ENCODE measurements at places on chromosomes 2 and 18. TPM values are rescaled to one million over a fixed set of nuclear protein-coding genes. Genes with fewer than 3 reads are reported as not detected.

DNA sequence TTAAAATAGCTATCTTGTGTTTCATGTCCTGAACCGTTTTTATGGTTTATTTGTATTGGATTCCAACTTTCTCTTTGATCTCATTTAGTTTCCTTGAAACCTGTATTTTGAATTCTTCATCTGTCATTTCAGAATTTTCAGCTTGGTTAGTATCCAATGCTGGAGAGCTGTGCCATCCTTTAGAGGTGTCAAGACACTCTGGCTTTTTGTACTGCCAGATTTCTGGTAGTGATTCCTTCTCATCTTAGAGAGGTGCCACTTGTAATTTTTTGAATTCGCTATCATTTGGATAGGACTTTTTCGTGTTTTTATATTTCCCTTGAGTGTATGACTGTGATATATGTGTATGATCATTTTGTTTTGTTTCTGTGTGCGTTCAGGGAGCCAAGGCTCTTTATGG is 591.4 kb downstream of the ADCYAP1 start:
- no peak for DNase-seq

GRCh38 chr2:75737961-75738360 is 27.2 kb upstream of the GCFC2 start:
- DNase-seq, result no peak

- no peak for DNase-seq
These were observed 41.3 kb downstream of the VSNL1 start for GRCh38 chr2:17581831-17582230.

DNA sequence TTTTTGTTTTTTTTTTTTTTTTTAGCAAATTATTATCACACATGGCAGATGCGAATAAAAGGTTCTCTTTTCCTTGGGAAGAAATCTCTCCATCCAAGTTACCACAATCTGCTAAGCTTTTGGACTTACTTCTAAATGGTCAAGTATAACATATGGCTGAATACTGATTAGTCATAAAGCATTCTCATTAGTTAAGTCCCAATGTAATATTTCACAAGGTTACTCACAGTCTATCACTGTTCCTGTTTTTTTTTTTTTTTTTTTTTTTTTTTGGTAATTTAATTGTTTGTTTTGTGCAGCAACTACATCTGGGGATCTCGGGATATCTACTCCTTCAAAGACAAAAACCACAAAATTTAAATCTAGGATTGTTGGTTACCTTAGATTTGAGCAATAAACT is 771.7 kb downstream of the CPS1 start:
- no peak for DNase-seq

Gene SERPINB10
- total RNA-seq, result not detected

Gene CNGA3
- 0.18 TPM for total RNA-seq

Gene KCNF1
- not detected for total RNA-seq

Gene TP53I3
- total RNA-seq, result 22.3 TPM

Gene NOTO
- not detected for total RNA-seq

Gene PROC
- not detected for total RNA-seq
